ENCODE measurements at places on chromosomes 6 and 20. TPM values are rescaled to one million over a fixed set of nuclear protein-coding genes. Genes with fewer than 3 reads are reported as not detected.

OPRL1 gene
- total RNA-seq = 0.44 TPM

COX4I2 gene
- total RNA-seq = not detected

MAD2L1BP gene
- 27.6 TPM for total RNA-seq

PSMA7 gene
- 464 TPM for total RNA-seq

C6orf15 gene
- not detected for total RNA-seq

BMP5 gene
- not detected for total RNA-seq

KCNK15 gene
- 0.15 TPM for total RNA-seq

CTCFL gene
- not detected for total RNA-seq

DNA sequence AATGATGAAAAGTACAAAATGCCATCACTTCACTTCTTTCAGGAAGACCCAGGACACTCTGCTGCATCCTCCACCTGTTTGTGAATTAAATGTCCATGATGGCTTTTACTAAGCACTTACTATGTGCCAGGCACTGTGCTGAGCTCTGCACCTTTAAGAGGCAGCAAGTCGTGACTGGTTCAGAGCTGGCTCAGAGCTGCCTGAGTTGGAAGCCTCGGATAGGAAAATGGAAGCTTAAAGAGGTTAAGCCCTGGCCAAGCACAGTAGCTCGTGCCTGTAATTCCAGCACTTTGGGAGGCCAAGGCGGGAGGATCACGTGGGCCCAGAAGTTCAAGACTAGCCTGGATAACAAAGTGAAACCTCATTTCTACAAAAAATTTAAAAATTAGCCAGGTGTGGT, 95.6 kb downstream of the SNX5 start:
- H3K27ac ChIP-seq = no peak overlapping the region
- no peaks in the 10 kb centered on the region for H3K27me3 ChIP-seq
- DNase-seq = no peak
- no peaks in the 10 kb centered on the region for H3K36me3 ChIP-seq
- H3K4me3 ChIP-seq = no peak overlapping the region
- H3K4me1 ChIP-seq = peaks cover 4% of the 10 kb centered on the region

DNA sequence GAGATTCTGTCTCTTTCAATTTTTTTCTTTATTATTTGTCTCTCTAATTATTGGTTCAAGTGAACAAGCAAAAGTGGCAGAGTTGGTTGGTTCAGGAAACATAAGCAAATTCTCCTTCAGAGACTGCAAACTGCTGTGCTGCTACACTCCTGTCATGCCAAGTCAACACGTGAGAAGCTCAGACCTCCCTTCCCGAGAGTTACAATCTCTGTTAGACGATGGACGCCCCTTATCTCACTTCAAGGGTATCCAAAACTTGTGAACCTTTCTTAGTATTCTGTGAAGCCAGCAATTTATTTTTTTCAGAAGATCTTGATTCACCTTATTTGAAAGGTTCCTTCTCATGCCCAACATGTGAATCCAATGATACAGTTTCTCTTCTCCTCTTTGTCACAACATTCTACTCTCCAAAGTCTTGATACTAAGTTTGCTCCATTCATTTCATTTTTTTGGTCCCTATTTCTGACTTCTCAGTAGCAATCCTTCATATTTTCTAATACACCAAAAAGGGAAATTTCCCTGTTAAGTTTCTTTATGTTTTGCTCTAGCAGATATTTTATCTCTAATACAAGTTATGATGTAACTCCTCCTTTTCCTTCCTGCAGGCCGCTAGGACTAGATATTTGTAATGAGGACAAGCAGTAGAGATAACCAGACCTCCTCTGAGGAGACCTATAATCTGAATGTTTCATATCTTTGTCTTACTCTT, 448.8 kb upstream of the CITED2 start:
- DNase-seq = no peak
- no peaks in the 10 kb centered on the region for H3K27me3 ChIP-seq
- H3K4me1 ChIP-seq = no peaks in the 10 kb centered on the region
- H3K27ac ChIP-seq = no peak overlapping the region
- H3K4me3 ChIP-seq = no peak overlapping the region
- H3K36me3 ChIP-seq = no peaks in the 10 kb centered on the region

- H3K27me3 ChIP-seq = no peaks in the 10 kb centered on the region
- H3K4me3 ChIP-seq = no peak overlapping the region
- H3K36me3 ChIP-seq = no peaks in the 10 kb centered on the region
- no peak overlapping the region for H3K27ac ChIP-seq
- DNase-seq = no peak
- H3K4me1 ChIP-seq = no peaks in the 10 kb centered on the region
These were observed 50.1 kb downstream of the OGFRL1 start for GRCh38 chr6:71338540-71339316.

DNA sequence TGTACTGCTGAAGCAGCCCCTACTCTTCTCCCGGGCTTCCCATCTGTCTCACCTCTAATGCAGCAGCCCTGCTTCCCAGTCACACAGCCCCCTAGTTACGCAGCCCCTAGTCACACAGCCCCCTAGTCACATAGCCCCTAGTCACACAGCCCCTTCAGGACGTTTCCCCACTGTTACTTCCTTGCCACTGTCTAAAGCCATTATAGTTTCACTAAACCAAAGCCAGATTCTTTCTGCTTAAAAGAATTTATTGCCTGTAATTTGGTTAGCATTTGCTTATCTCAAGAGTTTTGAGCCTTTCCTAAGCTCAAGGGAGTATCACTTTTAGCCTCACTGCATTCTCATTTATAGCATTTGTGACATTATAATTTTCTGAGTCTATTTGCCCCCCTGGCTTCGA, 127.9 kb downstream of the LMBRD1 start:
- no peaks in the 10 kb centered on the region for H3K36me3 ChIP-seq
- no peak for DNase-seq
- H3K27ac ChIP-seq = no peak overlapping the region

DNA sequence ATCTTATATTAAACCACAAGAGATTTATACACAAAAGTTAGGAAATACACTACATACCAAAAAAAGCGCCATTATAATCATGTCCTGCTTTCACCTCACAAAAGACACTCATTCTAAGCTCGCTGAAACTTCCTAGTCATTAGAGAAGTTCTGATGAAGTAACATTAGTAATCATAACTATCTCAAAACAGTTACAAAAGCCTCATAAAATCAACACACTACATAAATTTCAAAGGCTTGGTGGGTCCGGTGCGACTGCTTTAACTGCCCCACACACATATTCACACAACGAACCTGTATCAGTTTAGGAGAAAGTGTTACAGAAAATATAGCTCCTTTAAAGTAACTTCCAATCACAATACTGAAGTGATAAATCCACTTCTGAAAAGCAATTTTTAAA, 1.9 kb downstream of the PHIP start:
- H3K36me3 ChIP-seq = no peaks in the 10 kb centered on the region
- DNase-seq = no peak
- H3K27ac ChIP-seq = peak overlapping the region; percentile 83
- peak overlapping the region; percentile 86 for H3K4me3 ChIP-seq
- no peaks in the 10 kb centered on the region for H3K27me3 ChIP-seq

DNA sequence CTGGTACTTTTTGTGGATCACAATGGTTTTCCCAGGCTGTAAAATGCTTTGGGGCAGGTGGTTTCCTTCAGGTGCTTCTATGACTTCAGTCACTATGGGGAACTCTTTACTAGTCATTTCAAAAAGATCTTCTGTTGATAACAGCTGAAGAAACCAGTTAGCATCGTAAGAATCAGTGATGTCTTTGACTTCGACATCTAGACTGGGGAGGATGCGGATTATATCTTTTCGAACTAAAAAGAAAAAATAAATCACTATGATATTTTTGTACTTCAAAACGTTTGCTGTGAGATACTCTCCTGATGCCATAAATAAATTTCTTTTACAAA, 87.2 kb downstream of the THEMIS start:
- no peak for DNase-seq
- H3K27ac ChIP-seq = no peak overlapping the region
- no peaks in the 10 kb centered on the region for H3K36me3 ChIP-seq
- H3K4me1 ChIP-seq = peaks cover 83% of the 10 kb centered on the region

- no peaks in the 10 kb centered on the region for H3K27me3 ChIP-seq
- no peak overlapping the region for H3K27ac ChIP-seq
- no peaks in the 10 kb centered on the region for H3K36me3 ChIP-seq
- no peaks in the 10 kb centered on the region for H3K4me1 ChIP-seq
- no peak overlapping the region for H3K4me3 ChIP-seq
These were observed 877.3 kb upstream of the MAP3K7 start for GRCh38 chr6:91464201-91464600.

DNA sequence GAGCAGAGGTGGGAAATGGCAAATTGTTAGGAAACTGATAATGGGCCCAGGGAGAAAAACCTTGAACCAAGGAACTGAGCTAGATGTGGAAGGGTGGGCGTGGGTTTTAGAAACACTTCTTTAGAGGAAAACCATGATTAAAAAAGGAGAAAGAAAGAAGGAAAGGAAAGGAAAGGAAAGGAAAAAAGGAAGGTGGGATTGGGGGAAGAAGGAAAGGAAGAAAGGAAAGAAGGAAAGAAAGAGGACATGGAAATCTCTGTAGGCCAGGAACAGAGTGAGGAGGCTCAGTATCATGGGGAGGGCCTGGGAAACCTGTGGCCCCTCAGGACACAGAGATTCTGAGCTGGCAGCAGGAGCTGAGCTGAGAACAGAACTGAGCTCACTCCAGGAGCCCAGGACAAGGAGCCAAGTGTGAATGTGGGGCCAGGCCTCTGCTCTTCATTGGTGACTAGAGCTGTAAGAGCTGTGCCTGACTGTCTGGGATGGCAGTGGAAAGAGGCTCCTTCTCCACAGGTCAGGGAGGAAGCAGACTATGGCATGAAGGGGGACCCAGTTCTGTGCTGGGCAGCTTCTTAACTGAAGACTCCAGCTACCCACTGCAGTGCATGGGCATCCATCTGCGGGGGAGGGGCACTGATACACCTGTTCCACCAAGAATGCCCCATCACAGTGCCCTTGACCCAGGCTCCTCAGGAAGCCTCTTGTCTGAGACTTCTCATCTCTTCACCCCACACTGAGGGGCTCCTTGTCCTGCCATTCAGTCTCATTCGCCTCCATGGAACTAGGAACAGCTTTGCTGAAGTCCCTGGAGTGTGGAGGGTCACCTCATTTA, 116.1 kb upstream of the BACH2 start:
- H3K27ac ChIP-seq = no peak overlapping the region
- no peak for DNase-seq
- no peaks in the 10 kb centered on the region for H3K36me3 ChIP-seq
- no peaks in the 10 kb centered on the region for H3K27me3 ChIP-seq
- H3K4me3 ChIP-seq = no peak overlapping the region
- H3K4me1 ChIP-seq = peaks cover 33% of the 10 kb centered on the region
